Islet precursor cell (in vitro differentiated cells): ENCODE measurements at places on chromosomes 3 and 15.

GRCh38 chr3:133661454-133662277 lies at the start of gene TOPBP1:
Gene TOPBP1, minus strand, starts transcription at chr3:133661941. Its CDS starts 814 bp downstream, at chr3:133661127.
- DNase-seq = peak; percentile 94

GRCh38 chr3:29952431-29952830 lies 654.0 kb upstream of the TGFBR2 start:
- no peak for DNase-seq

DNA sequence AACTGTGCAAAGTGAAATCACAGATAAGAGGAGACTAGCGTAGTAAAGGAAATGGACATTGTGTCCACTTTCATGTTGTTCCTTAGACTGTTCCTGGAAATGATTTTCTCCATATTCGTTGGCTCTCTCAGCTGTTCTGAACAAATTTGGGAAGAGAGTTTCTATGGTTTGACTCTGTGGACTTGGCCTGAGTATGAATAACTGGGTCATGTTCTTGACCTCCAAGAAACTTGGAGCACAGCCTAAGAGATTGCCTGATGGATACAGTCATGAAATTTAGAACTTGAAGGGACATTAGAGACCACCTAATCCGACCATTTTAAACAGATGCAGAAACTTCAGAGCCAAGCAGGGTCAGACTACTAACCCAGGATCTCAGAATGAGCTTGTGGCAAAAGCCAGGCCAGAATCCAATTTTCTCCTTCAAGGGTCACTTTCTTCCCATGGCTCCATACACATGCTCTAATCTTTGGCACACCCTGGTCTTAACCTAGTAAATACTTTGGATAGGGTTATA lies 430.4 kb downstream of the RBMS3 start:
- no peak for DNase-seq

DNA sequence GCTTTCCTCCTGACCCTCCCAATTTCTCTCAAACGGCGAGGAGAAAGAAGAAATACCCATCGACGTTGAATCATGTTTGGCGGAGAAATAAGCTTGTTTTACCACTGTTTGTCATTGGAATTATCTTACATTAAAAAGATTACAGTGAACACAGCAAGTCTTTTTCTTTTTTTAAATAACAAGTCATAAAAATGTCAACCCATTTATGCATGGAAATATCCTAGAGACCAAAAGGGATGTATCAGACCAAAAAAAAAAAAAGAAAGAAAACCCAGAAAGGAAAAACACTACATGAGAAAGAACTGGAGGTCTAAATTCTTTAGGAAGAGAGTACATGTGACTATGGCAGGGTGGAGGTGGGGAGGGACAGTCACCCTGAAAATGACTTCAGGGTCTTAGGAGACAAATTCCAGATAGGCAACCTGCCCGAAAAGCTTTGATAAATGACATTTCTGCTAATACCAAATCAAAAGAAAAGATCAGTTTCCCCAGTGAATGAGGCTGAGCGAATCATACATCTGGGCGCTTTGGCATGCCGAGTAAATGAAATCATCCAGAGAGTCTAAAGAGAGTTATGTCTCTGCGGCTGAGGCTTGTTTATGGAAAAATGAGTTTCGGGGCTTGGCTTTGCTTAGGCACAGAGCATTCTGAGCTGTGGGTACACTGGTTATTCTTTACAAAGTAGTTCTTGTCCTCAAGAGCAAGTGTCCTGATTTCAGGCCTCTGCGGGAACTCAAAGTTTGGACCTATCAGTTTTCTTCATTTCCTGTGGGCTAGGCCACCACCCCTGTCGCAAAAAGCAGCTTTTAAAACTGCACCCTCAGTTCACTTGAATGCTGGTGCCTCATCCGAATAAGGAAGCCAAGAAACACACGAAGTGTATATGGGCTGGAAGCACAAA lies 110.1 kb upstream of the TGFBR2 start:
- DNase-seq = peak; percentile 57

GRCh38 chr15:29708519-29708918 lies 113.7 kb downstream of the TJP1 start:
- no peak for DNase-seq

DNA sequence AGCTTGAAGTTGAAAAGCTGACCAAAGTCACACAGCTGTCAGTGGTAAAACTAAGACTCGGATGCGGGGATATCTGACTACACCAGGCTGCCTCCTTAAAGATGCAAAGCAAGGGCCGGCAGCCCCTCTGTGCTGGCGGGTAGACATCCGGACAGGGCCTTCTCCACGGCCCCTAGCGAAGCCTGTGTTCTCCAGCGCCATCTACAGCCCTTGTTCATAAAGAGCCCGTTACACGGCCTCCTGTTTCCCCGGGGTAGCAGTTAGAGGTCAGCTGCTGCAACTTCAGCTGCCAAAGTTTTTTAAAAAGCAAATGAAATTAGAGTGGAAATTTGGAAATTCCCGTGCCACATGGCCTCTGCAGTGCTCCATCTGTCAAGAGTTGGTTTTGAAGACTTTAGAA lies 383.0 kb downstream of the TBL1XR1 start:
- peak; percentile 91 for DNase-seq

- DNase-seq = no peak
Observed at GRCh38 chr3:70871909-70872656, 559.6 kb upstream of the MDFIC2 start.

DNA sequence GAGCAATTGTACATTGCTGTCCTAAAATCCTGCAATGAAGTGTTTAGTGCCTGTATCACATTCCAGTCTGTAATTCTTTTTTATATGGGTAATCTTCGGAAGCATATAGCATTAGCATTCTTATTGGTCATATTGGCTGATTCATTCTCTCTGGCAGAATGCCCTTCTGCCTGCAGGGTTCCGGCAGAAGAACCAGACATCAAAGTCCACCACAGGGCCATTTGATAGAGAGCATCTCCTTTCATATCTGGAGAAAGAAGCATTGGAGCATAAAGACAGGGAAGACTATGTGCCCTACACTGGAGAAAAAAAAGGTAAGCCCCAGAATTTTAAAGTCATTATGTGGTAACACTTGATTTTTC lies 39.6 kb downstream of the TMOD3 start:
- no peak for DNase-seq

DNA sequence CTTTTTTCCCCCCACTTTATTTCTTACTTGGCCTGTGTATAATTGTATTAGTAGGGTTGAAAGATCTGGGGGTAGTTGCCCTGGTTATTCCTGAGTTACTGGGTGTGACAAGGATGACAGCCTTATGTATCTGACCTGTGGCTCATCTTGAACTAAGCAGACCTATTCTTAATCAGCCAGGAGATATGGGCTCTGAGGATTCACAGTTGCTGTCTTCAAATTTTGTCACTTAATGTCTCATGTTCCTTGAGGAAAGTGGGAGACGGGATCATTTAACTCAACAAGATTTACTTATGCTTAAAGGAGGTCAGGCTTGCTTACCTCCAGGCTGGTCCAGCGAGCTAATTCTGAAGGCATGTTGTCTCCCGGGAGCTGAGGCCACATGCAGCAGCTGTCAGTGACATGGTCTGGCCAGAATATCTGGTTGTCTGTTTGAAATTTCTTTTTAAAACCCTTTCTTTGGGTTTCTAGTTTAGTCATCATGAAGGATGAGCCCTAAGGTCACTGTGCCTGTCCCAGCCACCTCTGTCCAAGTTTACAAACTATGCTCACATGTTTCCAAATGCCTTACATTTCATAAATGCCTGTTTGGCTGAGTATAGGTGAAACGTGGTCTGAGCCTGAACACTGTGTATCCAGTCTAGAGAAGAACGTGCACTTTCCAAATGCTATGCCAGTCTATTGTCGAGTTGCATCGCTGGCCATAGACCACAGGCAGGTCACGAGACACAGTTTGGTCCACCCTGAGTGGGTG lies 26.8 kb downstream of the LRTM1 start:
- peak; percentile 74 for DNase-seq

DNA sequence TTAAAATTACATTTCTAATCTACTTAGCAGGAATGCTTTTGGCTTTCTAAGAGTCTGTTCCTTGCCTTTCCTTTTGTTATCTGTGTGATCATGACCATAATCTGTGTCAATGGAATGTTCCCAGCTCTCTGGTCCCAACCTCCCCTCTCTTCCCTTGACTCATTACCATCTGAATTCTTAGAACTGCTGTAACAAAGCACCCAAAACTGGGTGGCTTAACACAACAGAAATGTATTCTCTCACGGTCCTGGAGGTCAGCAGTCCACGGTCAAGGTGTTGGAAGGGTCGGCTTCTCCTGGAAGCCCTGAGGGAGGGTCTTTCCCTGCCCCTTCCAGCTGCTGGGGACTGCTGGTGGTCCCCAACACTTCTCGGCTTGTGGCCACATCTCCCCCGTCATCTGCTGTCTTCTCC lies 81.1 kb downstream of the LRRK1 start:
- DNase-seq = peak; percentile 53

GRCh38 chr3:55584716-55585368 lies 97.7 kb upstream of the WNT5A start:
- peak; percentile 88 for DNase-seq

- DNase-seq = no peak
Observed at GRCh38 chr15:83605111-83605945, 48.6 kb upstream of the ADAMTSL3 start.

GRCh38 chr3:72042397-72043203 lies 257.7 kb upstream of the PROK2 start:
- DNase-seq = peak; percentile 86

- DNase-seq = no peak
Observed at GRCh38 chr3:172210355-172210754, 171.0 kb downstream of the FNDC3B start.

DNA sequence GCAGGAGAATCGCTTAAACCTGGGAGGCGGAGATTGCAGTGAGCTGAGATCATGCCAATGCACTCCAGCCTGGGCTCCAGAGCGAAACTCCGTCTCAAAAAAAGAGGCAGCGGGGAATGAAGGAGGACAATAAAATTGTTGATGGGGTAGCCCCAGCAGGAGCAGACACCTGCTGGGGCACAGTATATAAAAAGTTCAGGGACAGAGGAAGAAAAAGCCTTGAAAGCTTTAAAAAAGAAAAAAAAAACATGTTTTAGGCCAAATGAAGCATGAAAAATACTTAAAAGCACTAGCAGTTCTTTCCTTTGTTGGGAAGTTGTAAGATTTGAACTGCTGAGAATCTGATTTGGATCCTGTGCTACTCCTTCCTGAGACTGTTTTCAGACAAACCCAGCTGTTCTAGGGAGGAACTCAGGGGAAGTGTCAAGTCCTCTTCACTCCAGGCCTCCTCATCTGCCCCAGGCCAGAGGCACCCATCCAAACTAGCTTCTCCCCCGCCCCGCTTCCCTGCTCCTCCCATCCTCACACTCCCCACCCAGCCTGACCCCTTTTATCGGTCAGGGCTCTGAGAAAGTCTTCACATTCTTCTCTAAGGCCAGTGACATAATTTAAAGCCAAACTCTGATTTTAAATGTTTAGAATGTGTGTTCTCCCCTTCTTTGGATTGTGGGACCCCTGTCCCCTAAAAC lies 4.9 kb downstream of the IL17RD start:
- DNase-seq = peak; percentile 78

DNA sequence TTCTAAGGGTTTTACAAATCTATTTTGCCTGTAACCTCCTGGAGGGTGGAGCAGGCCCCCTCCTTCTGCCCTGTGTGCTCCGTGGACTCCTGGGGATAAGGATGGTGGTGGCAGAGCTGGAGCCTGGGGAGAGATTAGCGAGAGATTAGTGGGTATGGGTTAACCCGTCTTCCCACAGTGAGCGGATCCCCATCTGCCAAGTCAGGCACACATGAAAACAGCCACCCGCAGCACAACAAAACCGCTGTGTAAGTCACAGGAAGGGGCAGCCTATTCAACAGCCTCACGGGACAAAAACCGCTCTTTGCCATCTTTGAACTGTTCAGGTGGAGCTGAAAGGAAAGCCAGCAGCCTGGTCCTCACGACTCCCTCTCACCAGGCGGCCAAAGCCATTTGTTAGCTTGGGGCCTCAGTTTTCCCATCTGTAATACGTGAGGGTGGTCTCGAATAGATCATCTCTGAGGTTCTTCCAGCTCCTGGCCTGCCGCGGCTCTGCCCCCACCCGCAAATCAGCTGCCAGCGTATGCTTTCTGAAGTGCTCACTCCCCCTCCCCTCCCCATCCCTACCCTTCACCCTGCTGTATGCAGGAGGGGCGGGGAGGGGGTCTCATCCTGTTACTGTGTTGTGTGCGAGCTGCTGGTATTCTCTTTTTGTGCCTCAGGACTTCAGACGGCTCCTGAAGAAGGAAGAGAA lies 43.6 kb downstream of the PDIA5 start:
- no peak for DNase-seq

DNA sequence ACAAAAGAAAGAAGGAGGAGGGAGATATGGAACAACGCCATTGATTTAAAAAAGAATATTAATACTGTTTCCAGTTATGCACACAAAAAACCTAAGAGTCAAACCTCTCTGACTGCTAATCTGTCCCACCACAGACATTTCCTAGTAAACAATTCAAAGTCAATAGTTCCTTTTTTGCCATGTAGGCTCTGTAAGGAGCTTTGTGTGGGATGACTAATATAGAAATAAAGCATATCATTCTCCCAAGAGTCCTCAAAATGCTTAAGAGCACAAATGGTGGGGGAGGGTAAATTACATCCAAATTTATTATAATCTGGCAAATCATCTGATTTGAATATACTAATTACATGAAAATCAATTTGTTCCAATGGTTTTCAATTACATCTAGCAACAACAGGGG lies 155.9 kb upstream of the CNTN4 start:
- no peak for DNase-seq

- DNase-seq = no peak
Observed at GRCh38 chr3:18725668-18726407, 300.7 kb upstream of the SATB1 start.

GRCh38 chr15:73716417-73716816 lies 32.2 kb downstream of the CD276 start:
- no peak for DNase-seq

DNA sequence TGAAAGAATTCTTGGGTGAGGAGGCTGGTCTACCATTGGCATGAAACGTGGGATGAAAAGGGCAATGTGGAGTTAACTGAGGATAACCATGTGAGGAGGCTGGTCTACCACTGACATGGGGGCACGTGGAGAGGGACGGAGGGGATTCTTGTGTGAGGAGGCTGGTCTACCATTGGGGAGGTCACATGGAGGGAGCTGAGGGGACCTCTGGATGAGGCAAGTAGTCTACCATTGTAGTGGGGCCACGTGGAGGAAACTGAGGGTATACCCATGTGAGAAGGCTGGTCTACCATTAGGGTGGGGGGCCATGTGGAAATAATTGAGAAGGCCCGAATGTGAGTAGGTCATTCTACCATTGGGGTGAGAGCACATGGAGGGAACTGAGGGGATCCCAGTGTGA lies 154.1 kb downstream of the FBLN2 start:
- peak; percentile 3 for DNase-seq

GRCh38 chr15:94965593-94965992 lies 734.2 kb downstream of the MCTP2 start:
- no peak for DNase-seq

DNA sequence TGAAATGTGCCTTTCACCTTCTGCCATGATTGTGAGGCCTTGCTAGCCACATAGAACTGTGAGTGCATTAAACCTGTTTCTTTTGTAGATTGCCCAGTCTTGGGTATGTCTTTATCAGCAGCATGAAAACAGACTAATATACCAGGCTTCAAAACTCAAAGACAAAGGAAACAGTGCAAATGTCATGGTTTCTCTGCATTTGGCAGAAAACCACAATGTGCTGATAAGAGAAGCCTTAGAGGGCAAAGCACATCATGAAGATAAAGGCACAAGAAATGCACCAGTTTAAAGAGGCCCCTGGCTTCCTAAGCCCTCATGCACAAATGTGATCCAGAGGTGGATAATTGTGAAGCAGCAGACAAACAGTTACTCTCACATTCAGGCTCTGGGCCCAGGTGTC lies 259.2 kb downstream of the CPNE4 start:
- DNase-seq = no peak

- no peak for DNase-seq
Observed at GRCh38 chr3:126990890-126991289, 8.0 kb downstream of the PLXNA1 start.
